ENCODE measurements at places on chromosomes 13 and 19.

GRCh38 chr13:105406551-105406950, 1128.9 kb downstream of the EFNB2 start:
- no peak for DNase-seq

DNA sequence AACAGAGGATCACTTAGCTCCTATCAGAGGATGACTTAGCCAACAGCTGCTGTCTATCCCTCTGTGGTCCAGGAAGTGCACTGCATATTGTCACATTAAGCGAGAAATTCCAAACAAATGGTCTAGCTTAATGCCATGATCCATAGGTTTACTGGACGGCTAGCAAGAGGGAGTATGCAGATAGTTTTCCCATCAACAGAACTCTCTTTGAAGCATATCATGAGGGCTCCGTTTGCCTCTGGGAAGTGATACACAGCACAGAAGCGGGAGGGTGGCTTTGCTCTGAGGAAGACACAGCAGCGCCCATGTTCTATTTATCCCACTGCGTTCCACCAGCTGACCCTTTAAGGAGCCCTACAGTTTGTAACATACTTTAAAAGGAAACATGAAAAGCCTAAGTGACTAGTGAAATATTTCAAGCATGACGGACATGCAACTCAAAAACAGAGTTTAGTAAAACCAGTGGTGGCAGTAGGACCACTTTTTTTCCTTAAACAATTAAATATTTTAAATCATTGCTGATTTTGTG, 52.7 kb downstream of the COL4A1 start:
- no peak for DNase-seq

GRCh38 chr13:48210178-48210577, 22.8 kb upstream of the ITM2B start:
- peak; percentile 13 for DNase-seq

DNA sequence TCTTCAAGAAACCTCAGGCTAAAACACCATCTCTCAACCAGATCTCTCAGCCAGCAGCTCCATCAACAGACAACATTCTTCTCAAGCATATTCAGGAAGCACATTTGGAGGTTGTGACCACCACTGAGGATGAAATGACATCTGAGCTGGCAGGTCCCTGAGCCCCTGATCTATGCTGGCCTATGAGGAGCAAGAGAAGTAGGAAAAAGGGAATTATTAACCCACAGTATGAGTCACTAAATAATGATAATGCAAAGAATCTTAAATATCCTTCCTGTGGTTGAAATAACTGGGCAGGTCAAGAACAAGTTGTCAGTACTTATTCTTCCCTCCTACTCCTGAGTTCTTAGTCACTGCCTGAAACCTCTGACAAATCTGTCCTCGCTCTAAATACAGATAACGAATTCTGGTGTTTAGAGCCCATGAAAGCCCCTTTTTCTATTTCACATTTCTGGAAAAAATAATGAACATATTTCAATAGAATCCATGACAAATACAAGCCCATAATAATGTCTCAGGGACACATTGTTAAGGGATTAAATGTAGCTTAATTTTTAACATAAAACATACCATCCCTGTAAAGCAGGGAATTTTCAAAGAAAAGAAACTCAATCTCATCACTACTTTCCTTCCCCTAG, 225.8 kb upstream of the IRS2 start:
- peak; percentile 96 for DNase-seq

GRCh38 chr19:45523642-45524256, 16.5 kb downstream of the VASP start:
- peak; percentile 87 for DNase-seq

DNA sequence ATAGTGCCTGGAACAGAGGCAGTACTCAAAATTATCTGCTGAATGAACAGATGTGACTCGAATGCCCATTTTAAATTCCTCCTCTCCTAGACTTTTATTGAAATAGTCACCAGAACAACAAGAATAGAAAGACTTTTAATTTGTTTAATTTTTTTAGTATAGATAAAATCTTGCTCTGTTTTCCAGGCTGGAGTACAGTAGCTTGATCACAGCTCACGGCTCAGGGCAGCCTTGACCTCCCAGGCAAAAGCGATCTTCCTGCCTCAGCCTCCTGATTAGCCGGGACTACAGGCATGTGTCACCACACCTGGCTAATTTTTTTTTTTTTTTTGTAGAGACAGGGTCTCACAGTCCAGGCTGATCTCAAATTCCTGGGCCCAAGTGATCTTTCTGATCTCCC, 120.9 kb upstream of the FREM2 start:
- no peak for DNase-seq

DNA sequence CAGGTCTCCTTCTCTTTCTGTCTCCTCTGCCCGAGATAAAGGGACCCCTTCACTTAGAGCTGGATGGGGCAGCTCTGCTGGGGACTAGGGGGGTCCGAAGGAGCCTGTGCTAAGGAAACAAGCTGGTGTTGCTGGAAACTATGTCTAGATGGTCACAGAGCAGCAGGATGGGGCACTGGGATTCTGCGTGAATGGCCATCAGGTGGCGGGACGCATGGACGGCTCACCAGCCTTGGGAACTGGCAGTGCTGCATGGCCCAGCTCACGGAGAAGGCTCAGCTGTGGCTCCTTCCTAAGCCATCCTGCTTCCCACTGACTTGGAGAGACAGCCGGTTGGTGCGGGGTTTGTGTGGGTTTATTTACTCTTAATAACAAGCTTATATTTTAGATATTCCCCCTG, 411.8 kb downstream of the ZNF536 start:
- DNase-seq: no peak

- DNase-seq: no peak
These were observed 264.1 kb downstream of the TSHZ3 start for GRCh38 chr19:31085125-31085524.

DNA sequence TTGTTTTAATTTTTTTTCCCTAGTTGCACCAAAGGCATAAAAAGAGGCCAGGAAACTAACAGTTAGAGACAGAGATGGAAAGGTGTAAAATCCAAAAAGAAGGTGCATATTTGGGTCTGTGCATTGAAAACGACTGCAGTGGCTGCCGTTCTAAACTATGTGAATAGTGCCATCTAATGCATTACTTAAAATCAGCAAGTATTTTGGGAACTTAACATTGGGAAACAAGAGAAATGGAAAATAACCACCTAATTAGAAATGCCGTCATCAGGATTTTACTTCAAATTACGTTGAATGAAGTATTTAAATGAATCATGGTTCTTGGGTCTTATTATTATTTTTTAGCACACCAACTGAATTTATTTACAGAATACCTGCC, 189.5 kb upstream of the MIR17HG start:
- no peak for DNase-seq

DNA sequence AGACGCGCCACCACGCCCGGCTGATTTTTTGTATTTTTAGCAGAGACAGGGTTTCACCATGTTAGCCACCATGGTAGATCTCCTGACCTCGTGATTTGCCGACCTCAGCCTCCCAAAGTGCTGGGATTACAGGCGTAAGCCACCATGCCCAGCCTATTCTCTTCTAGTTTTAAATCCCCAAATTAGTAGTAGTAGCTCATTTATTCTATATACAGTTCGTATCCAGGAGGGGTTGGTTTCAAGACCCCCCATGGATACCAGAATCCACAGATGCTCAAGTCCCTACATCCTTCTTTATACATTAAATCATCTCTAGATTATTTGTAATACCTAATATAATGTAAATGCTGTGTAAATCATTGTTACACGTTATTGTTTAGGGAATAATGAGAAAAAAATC, 2.0 kb downstream of the ZNF568 start:
- DNase-seq: no peak

- no peak for DNase-seq
These were observed 216.9 kb downstream of the DNAJC15 start for GRCh38 chr13:43240278-43240677.

GRCh38 chr13:73898276-73898675, 235.9 kb downstream of the KLF12 start:
- DNase-seq: no peak

DNA sequence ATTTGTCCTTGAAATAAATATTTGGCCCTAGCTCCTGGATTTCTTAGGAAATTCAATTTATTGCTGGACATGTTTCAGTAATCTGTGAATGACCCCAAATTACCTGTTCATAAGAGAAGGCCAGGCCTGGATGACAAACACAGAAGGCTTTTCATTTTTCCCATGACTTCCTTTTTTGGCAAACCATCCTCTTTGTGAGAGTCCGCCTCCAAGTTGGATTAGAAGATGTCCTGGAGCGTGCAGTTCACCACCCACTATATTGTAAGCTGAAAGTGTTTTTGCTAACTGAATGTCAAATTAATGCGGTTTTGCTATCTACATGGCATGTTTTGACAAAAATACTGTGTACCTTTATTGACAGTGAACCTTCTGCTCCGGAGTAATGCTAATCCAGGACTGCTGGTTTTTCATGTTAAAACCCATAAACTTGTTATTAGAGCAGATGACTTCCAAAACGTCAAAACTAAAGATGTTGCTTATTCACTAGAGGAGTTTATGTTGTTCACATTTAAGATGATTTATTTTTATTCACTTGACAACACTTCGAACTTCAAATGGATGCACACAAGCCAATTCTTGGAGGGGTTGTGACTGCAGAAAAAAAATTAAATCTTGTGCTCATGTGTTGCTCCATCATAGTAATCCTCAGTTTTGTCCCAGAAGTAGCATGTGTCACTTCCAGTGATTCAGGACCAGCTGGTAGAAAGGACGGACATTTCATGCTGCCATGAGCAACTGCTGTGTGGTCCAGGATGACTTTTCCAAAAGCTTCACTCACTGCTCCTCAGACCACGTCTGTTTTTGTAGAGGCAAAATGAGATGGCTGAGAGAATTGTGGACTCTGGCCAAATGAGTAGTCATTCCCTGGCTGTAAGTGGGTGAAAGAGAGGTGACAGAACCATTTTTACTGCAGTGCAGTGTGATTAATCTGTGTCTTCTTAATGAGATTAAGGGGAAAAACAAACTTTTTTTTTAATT, 71.0 kb downstream of the ITGBL1 start:
- peak; percentile 76 for DNase-seq

DNA sequence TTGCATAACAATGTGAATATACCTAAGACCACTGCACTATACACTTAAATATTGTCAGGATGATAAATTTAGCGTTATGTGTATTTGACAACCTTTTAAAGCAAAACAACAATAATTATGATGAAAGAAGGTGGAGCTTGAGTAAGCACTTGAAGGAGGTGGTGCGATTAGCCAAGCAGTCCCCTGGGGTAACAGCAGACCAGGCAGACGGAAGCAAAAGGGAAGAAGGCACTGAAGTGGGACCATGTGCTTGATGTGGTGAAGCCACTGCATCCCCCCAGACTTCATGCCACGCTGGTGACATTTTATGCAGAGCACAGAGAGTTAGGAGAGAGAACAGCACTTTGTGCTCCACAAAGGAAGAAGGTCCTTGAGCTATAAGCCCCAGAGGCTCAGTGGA, 58.3 kb upstream of the ZNF507 start:
- no peak for DNase-seq

DNA sequence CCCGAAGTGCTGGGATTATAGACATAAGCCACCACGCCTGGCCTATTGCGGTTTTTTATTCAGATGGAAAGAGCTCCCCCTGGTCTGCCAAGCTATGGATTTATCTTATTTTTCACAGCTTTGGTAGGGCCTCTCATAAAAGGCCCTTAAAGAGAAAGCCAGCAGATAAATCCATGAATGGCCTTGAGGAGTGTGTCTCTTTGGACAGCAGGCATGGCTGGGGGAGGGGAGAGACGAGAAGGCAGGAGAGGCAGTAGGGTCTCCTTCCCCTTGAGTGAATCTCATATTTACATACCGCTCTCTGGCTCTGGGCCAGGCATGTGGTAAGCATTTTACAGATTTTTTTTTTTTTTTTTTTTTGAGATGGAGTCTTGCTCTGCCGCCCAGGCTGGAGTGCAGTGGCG, 25.2 kb downstream of the MARK4 start:
- DNase-seq: peak; percentile 23

DNA sequence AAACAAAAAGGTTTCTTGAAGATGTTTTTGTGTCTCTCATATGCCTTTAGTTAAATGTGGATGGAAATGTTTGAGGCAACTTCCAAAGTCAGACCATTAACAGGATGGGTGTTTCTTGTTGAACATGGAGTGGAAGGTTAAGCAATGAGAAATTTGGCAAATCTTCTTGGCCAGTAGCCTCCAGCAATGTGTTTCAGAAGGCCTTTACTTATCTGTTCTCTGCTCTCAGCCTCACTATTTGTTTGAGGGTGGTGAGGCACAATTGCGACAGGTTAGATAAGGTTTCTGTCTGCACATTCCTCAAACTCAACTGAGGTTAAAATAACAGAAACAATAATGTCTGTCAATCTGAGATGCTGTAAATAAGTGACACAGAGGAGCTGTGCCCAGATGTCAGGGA, 1019.0 kb downstream of the DIAPH3 start:
- DNase-seq: peak; percentile 54

DNA sequence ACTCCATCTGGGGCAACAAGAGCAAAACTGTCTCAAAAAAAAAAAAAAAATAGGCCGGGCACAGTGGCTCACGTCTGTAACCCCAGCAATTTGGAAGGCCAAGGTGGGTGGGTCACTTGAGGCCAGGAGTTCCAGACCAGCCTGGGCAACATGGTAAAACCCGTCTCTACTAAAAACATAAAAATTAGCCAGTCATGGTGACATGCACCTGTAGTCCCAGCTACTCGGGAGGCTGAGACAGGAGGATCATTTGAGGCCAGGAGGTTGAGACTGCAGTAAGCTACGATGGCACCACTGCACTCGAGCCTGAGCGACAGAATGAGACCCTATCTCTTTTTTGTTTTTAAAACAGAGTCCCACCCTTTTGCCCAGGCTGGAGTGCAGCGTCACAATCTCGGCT, 3.9 kb downstream of the IQCN start:
- no peak for DNase-seq

- peak; percentile 21 for DNase-seq
These were observed 585 bp downstream of the MAP1S start for GRCh38 chr19:17719730-17720400.

DNA sequence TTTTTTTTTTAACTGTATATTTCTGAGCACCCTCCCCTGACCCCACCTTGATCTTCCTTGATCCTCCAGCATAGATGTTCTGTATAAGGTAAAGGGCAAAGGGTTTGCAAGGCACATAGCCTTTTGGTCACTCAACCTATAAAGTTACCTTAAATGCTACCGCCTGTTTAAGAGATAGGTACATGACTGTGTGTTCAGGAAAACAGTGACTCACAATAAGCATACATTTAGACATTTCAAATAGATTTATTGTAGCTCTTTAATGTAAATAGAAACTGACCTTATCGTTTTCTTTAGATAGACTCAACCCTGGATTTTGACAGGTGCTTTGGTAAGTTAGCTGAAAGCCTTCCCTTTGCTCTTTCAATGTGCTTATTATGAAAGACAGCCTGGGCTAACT, 15.2 kb upstream of the SLC10A2 start:
- no peak for DNase-seq

GRCh38 chr19:51292971-51293370, 18.5 kb upstream of the IGLON5 start:
- no peak for DNase-seq

GRCh38 chr19:42280815-42281145, 11.7 kb downstream of the CIC start:
- DNase-seq: peak; percentile 86

DNA sequence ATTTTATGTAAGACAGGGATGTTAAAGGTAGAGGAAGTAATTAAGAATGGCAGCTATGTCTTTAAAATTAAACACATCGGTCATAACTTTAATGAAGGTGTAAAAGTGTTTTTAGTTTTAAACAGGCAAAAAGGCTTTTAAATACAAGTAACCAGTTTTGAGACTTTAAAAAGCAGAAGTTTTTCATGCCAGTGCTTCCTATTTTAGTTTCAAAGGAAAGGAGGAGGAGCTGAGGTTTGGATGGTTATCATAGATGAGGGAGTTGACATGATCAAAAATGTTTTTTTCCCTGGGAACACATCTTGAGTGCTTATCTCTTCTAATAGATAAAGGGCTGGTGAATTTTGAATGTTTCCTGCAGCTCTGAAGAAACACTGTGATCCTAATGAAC, 42.9 kb downstream of the LRCH1 start:
- no peak for DNase-seq
